ENCODE measurements at places on chromosomes 11 and 22.
A peak's percentile ranks its signal among the peaks of the same experiment; 100 is the strongest.

DNA sequence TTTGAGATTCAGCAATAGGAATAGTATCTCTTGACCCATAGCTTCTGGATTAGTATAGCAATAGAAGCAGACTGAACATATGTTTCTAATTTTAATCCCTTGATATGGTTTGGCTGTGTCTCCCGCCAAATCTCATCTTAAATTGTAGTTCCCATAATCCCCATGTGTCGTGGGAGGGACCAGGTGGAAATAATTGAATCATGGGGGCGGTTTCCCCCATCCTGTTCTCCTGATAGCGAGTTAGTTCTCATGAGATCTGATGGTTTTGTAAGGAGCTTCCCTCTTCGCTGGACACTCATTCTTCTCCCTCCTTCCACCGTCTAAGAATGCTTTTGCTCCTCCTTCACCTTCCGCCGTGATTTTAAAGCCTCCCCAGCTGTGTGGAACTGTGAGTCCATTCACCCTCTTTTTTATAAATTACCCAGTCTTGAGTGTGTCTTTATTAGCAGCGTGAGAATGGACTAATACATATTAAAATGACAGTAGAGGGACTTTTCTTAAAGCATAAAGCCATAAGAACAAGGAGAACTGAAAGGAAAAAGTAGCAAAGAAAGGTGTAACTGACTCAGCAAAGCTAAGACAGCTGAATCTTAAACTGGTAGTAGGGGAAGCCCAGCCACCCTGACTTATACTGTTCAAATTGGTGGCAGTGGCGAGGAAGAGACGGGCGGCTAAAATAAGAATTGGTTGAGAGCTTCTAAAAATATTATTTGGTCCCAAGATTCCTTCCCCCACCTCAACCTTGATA is 20.3 kb upstream of the SLN start:
- DNase-seq = no peak

- no peak for DNase-seq
Observed at GRCh38 chr11:79241205-79241851, 199.5 kb downstream of the TENM4 start.

DNA sequence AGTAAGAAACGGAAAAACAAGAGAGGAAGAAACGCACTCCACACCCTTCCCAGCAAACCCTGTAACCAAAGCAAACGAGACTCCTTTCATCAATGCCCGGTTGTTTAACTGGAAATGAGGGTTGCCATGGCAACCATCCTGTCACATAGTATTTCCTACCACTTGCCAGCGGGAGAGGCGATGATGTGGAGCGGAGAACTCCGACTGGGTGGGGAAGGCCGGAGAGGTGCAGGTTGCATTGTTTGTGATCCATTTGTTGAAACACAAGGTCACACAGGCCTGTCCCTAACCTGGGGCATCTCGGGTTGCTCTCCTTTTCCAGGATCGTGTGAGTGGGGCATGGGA is 609.9 kb downstream of the BUD13 start:
- DNase-seq = peak; percentile 89

DNA sequence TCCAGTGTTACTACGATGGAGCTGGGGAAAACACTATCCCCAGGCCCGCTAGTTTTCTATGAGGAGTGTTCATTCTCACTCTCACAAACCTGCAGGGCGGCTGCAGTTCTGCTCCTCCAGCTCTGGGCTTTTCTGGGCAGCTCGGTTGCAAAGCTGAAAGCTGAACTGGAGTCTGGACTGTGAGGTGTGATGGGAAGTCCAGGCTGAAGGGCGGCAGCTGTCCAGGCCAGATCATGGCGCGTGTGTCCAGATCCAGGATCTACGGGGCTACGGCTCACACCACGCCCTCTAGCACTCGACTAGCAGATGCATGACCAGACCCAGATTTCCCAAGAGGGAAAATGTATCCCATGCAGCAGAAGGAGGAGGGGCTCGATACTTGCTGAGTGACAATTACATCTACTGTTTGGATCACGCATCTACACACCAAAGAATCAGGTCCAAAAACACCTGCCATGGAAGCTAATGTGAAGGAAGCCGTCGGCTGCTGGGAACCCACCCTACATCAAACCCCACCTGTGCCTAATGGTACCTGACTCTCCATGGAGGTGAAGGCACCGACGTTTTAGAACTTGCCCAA is 555.0 kb downstream of the BRD1 start:
- DNase-seq = no peak

GRCh38 chr22:21669026-21669425 is 3.2 kb downstream of the PPIL2 start:
- DNase-seq = no peak

- DNase-seq = no peak
Observed at GRCh38 chr11:126152152-126152551, 59.3 kb downstream of the RPUSD4 start.
